Suprapubic skin (tissue), 4 donors: ENCODE measurements at places on chromosomes 3 and 15.

- H3K36me3 ChIP-seq, result no peaks in the 10 kb centered on the region
- H3K27ac ChIP-seq, result no peak overlapping the region
- DNase-seq, result no peak
- no peaks in the 10 kb centered on the region for H3K4me1 ChIP-seq
- no peak overlapping the region for H3K4me3 ChIP-seq
- no peaks in the 10 kb centered on the region for H3K27me3 ChIP-seq
Measured at GRCh38 chr3:149291178-149291577, 42.3 kb downstream of the TM4SF18 start.

DNA sequence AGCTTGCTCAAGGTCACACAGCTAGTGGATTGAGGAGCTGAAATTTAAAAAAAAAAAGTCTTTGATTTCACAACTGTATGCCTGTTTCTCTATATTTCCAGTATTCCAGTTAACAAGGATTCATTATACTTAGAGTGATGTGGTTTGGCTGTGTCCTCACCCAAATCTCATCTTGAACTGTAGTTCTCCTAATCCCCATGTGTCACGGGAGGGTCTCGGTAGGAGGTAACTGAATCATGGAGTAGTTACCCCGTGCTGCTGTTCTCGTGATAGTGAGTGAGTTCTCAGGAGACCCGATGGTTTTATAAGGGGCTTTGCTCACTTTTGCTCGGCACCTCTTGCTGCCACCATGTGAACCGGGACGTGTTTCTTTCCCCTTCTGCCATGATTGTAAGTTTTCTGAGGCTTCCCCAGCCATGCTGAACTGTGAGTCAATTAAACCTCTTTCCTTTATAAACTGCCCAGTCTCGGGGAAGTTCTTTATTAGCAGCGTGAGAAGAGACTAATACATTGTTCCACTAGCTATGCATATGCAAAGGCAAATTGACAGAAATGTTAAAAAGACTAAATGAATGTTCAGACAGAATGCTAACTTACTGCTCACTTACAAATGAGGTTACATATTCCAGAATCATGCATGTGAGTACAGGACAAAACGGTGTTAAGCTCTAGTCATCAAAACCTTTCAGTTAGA is 1101.9 kb downstream of the ROBO1 start:
- no peak overlapping the region for H3K27ac ChIP-seq
- peaks cover 7% of the 10 kb centered on the region for H3K36me3 ChIP-seq
- no peak overlapping the region for H3K4me3 ChIP-seq

DNA sequence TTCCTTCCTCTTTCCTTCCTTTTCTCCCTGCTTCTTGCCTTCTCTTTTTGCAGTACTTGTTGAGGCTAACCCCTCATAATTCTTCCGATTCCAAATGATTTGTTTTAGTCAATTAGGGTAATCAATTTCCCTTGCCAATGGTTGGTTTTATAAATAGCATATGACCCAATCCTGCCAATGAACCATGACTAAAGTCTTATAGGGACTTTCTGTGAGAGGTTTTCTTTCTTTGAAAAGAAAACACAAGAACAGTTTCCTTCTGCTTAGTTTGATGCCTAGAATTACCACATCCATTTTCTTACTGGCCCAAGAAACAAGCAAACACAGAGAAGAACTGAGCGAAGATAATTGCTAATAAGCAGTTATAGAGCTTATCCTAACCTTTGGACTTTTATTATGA is 292.5 kb upstream of the SATB1 start:
- no peaks in the 10 kb centered on the region for H3K27me3 ChIP-seq
- DNase-seq, result no peak
- peaks cover 4% of the 10 kb centered on the region for H3K4me1 ChIP-seq
- H3K4me3 ChIP-seq, result no peak overlapping the region
- no peaks in the 10 kb centered on the region for H3K36me3 ChIP-seq

GRCh38 chr3:108103040-108103751 is 12.4 kb upstream of the CD47 start:
- DNase-seq, result no peak
- no peak overlapping the region for H3K4me3 ChIP-seq
- H3K36me3 ChIP-seq, result no peaks in the 10 kb centered on the region
- no peak overlapping the region for H3K27ac ChIP-seq

GRCh38 chr3:188446014-188446413 is 292.1 kb downstream of the LPP start:
- H3K27ac ChIP-seq, result no peak overlapping the region
- no peak overlapping the region for H3K4me3 ChIP-seq
- no peaks in the 10 kb centered on the region for H3K4me1 ChIP-seq
- no peaks in the 10 kb centered on the region for H3K27me3 ChIP-seq

- H3K4me1 ChIP-seq, result peaks cover 36% of the 10 kb centered on the region
- DNase-seq, result no peak
- no peaks in the 10 kb centered on the region for H3K36me3 ChIP-seq
- no peaks in the 10 kb centered on the region for H3K27me3 ChIP-seq
Measured at GRCh38 chr3:54985856-54986255, 58.0 kb upstream of the LRTM1 start.

- H3K27me3 ChIP-seq, result no peaks in the 10 kb centered on the region
- H3K27ac ChIP-seq, result no peak overlapping the region
- peaks cover 98% of the 10 kb centered on the region for H3K36me3 ChIP-seq
Measured at GRCh38 chr3:9435316-9435715, 37.9 kb downstream of the SETD5 start.

- no peak overlapping the region for H3K4me3 ChIP-seq
- no peak overlapping the region for H3K27ac ChIP-seq
- H3K36me3 ChIP-seq, result no peaks in the 10 kb centered on the region
Measured at GRCh38 chr3:136730595-136731273, 21.4 kb downstream of the STAG1 start.

GRCh38 chr3:140911822-140912221 is 29.8 kb upstream of the SLC25A36 start:
- no peaks in the 10 kb centered on the region for H3K36me3 ChIP-seq
- H3K4me3 ChIP-seq, result no peak overlapping the region
- no peak overlapping the region for H3K27ac ChIP-seq
- DNase-seq, result no peak
- no peaks in the 10 kb centered on the region for H3K4me1 ChIP-seq

DNA sequence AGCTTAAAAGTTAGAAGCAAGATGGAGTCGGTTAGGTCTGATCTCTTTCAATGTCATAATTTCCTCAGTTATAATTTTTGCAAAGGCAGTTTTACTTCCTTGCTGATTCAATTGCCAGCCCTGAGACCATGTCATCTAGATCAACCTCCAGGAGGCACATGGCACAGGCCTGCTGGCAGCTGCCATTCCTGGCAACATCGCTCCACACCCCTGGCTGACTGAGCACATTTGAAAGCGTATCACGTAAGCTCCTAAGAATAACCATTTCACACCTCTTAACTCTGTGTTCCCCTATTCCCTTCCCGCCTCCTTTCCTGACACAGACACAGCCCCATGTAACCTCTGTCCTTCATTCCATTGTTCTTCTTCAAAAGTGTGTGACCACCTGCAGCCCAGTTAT is 313.9 kb upstream of the CTNNB1 start:
- no peak overlapping the region for H3K27ac ChIP-seq
- no peaks in the 10 kb centered on the region for H3K4me1 ChIP-seq
- DNase-seq, result peak; percentile 15
- no peak overlapping the region for H3K4me3 ChIP-seq
- no peaks in the 10 kb centered on the region for H3K27me3 ChIP-seq

- no peaks in the 10 kb centered on the region for H3K27me3 ChIP-seq
- H3K4me3 ChIP-seq, result no peak overlapping the region
- DNase-seq, result no peak
- H3K36me3 ChIP-seq, result no peaks in the 10 kb centered on the region
Measured at GRCh38 chr15:74343797-74344127, 23.7 kb downstream of the CYP11A1 start.

DNA sequence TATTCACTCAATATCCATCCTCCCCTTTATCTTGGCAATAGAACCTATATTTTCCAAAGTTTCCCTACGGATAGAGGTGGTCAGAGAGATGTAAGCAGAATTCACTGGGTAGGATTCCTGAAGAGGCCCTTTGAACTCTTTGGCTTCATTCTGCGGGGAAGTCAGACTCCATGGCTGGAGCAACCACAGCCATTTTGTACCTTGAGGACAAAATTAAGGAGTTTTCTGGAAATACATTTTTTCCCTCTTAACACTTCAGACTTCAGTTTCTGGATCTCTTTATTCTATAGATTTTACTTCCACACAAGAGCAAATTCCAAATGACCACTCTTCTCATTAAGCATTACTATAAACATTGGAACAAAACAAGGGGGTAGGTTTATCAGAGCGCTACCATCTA is 43.3 kb downstream of the ADAMTS9 start:
- H3K36me3 ChIP-seq, result no peaks in the 10 kb centered on the region
- H3K4me1 ChIP-seq, result no peaks in the 10 kb centered on the region
- no peak overlapping the region for H3K27ac ChIP-seq
- no peak overlapping the region for H3K4me3 ChIP-seq
- no peak for DNase-seq

DNA sequence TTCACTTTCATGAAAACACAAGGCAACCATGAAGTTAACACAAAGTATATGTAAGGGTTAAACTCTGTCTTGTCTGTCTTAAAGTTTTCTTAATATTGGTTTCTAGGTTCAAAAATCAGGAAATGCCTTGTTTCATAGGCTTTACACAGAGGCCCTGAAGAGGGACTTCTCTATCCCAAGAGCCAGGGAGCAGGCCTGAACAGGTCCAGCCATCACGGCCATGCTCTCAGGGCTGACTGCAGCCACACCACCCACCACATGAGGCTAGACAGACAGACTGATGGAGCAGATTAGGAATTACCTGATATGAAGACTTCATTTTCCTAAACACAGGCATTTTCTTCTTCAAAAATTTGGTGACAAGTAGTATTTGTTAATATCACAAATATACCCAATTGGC is 502.9 kb downstream of the GABRG3 start:
- no peaks in the 10 kb centered on the region for H3K36me3 ChIP-seq
- no peak overlapping the region for H3K4me3 ChIP-seq
- H3K27me3 ChIP-seq, result no peaks in the 10 kb centered on the region
- H3K27ac ChIP-seq, result no peak overlapping the region
- DNase-seq, result no peak
- H3K4me1 ChIP-seq, result peaks cover 4% of the 10 kb centered on the region

DNA sequence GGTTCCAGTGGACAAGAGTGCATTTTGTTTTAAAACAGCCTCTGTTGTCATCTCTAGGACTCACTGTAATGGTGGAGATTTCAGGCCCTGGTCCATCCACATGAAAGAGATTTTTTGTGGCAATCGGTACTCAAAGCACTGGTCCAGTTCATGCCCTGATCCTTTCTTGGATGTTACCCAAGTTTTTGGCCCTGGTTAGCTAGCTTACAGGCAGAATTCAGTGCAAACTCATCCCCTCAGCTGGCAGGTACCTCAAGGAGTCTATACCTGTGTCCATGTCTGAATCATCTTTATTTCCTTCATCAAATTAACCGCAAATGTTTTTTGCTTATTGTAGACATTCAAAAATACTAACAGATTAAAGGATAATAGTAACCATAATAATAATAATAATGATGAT is 13.7 kb upstream of the MEF2A start:
- no peaks in the 10 kb centered on the region for H3K36me3 ChIP-seq
- peaks cover 28% of the 10 kb centered on the region for H3K4me1 ChIP-seq
- H3K27ac ChIP-seq, result no peak overlapping the region
- no peak overlapping the region for H3K4me3 ChIP-seq
- no peak for DNase-seq
- H3K27me3 ChIP-seq, result no peaks in the 10 kb centered on the region

- peaks cover 3% of the 10 kb centered on the region for H3K36me3 ChIP-seq
- no peaks in the 10 kb centered on the region for H3K27me3 ChIP-seq
- no peak overlapping the region for H3K27ac ChIP-seq
- H3K4me1 ChIP-seq, result peaks cover 4% of the 10 kb centered on the region
- no peak overlapping the region for H3K4me3 ChIP-seq
Measured at GRCh38 chr15:68314563-68314962, 37.0 kb downstream of the FEM1B start.

DNA sequence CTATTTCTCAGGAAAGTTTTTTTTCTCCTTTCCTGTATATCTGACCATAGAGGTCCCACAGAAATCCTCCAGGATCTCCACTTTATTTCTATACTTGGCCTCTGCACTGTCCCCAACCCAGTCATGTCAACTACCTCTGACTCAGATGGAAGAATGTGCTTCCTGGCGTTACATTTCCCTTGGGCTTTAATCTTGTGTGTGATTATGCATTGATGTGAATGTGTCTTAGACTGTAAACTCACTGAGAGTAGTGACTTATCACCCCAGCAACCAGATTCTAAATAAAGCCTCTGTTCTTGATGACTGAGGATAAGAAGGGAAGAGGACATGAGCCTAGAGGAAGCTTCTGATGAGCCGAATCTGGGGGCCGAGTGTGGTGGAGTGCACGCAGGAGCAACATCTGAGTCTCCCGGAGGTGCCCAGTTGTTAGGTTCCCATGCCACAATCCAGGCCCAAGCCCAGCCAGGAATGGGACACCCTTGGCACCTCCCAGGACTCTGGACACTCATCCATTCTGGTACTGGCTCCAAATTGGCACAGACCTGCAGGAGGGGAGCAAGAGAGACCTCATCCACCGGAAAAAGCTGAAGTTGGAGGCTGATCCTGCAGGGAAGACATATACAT is 32.1 kb upstream of the HEG1 start:
- H3K36me3 ChIP-seq, result no peaks in the 10 kb centered on the region
- H3K27ac ChIP-seq, result no peak overlapping the region
- H3K4me1 ChIP-seq, result no peaks in the 10 kb centered on the region
- no peak for DNase-seq
- no peaks in the 10 kb centered on the region for H3K27me3 ChIP-seq

DNA sequence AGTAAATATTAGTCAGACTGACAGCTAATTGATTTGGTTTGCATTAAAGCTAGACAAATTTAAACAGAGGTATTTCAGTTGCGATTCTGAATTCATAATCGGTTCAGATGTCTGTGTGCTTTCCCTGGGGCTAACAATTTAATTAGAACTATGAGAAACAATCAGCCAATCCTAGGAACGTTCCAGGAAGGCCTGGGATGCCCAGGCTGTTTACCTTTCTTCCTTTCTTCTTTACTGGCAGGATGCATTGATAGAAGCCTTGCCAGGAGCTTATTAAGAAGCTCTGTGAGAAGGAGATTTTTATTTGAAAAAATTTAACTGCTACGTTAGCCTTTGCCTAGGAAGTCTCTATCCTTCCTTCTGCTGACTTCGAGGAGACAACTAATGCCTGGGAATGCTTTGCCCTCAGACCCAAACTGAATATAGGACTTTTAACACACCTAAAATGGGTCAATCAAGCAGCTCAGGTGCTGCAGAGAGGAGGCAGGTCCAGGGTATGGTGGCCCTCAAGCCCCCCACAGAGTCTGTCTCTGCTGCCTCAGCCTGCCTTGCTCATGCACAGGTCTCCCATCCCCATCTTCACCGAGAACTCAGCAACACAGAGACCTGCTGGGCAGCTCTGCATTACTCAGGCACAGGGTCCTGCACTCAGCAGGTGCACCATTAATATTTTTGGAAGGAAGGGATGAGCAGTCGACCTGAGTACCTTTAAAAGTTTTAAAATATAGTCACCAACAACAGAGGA is 48.5 kb downstream of the PCSK6 start:
- H3K4me3 ChIP-seq, result no peak overlapping the region
- H3K27ac ChIP-seq, result no peak overlapping the region
- no peaks in the 10 kb centered on the region for H3K36me3 ChIP-seq
- H3K4me1 ChIP-seq, result peaks cover 34% of the 10 kb centered on the region

- no peaks in the 10 kb centered on the region for H3K27me3 ChIP-seq
- DNase-seq, result no peak
- no peaks in the 10 kb centered on the region for H3K4me1 ChIP-seq
- no peak overlapping the region for H3K4me3 ChIP-seq
Measured at GRCh38 chr3:149726716-149727407, 25.4 kb downstream of the COMMD2 start.
